ENCODE measurements at places on chromosomes 11 and 22. TPM values are rescaled to one million over a fixed set of nuclear protein-coding genes. Genes with fewer than 3 reads are reported as not detected.

The TENM4 gene
- polyA plus RNA-seq = 32.9 TPM

The KDELR3 gene
- 11.2 TPM for polyA plus RNA-seq

The HTR3B gene
- polyA plus RNA-seq = not detected

The SLC5A1 gene
- polyA plus RNA-seq = 0.42 TPM

The KRTAP5-1 gene
- not detected for polyA plus RNA-seq

The ZNF215 gene
- polyA plus RNA-seq = 2.5 TPM

The CECR2 gene
- 14.3 TPM for polyA plus RNA-seq

The NEFH gene
- polyA plus RNA-seq = 8.0 TPM

The APOC3 gene
- 15.8 TPM for polyA plus RNA-seq

The MS4A7 gene
- 16.1 TPM for polyA plus RNA-seq

The B3GAT1 gene
- 4.3 TPM for polyA plus RNA-seq

The OR2D2 gene
- not detected for polyA plus RNA-seq

The CD3D gene
- polyA plus RNA-seq = 0.43 TPM

The SLC22A25 gene
- polyA plus RNA-seq = not detected

The ACP2 gene
- polyA plus RNA-seq = 52.4 TPM

The RAG1 gene
- 2.8 TPM for polyA plus RNA-seq

The OR51I2 gene
- polyA plus RNA-seq = not detected

The TMEM121B gene
- polyA plus RNA-seq = 0.93 TPM

The TMEM45B gene
- 16.1 TPM for polyA plus RNA-seq

The ART1 gene
- 0.19 TPM for polyA plus RNA-seq

The TMEM86A gene
- 9.2 TPM for polyA plus RNA-seq

The AP1B1 gene
- polyA plus RNA-seq = 42.8 TPM

The SLC43A3 gene
- polyA plus RNA-seq = 22.0 TPM

The MS4A14 gene
- 0.27 TPM for polyA plus RNA-seq

The CLCF1 gene
- polyA plus RNA-seq = 4.3 TPM

The LIF gene
- polyA plus RNA-seq = 2.3 TPM

The KRTAP5-8 gene
- polyA plus RNA-seq = 0.23 TPM

The CCDC157 gene
- polyA plus RNA-seq = 6.9 TPM

All from renal cortex interstitium (tissue), 15 donors.